Activated T-helper 1 cell treated with anti-CD3 and anti-CD28 coated beads, Interleukin-12 subunit alpha, Interleukin-12 subunit beta, Interleukin-2, Interleukin-4 antibody, amounts not matched to agents 30 ng/mL and 10 ng/mL and 1 ng/mL, durations not matched to agents 14 hours and 24 hours and 36 hours (primary cell): ENCODE measurements at places on chromosomes 5 and 9. TPM values are rescaled to one million over a fixed set of nuclear protein-coding genes. Genes with fewer than 3 reads are reported as not detected.

PCDHB6 gene
- not detected in 2 replicates for total RNA-seq

TTLL11 gene
- total RNA-seq, result 3.0 and 4.5 TPM in 2 replicates

RFX3 gene
- total RNA-seq, result 11.2 and 11.3 TPM in 2 replicates

DNA sequence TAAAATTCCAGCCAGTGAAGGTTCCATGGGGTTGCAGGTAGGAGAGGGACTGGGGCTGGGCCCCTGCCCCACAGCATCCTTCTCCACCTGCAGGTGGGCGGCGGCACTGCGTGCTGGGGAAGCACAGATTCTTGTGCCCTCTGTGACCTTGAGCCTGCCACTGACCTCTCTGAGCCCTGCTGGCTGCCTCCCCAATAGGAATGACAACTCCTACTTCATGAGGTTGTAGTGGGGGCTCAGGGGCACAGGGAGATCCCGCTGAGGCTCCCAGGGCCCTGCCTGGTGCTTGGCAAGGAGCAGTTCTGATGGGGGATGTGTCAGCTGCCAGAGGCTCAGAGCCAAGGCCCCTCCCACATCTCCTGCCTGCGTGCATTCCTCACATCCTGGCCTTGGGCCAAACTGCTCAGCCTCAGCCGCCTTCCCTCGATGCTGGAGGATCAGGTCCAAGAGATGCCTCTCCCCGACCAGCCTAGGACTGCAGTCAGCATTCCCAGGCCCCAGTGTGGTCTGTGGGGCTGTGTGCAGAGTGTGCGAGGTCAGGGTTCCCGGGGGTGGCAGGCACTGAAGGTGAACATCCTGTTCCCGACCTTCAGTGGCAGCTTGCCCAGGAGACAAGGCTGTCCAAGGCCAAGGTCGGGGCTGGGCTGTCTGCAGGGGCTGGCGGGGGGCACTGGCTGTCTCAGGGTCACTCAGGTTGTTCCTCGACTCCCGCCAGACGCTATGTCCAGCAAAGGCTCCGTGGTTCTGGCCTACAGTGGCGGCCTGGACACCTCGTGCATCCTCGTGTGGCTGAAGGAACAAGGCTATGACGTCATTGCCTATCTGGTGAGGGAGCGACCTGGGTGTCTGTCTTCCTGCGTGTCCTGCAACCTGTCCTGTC is 7.0 kb downstream of the ASS1 start:
- DNase-seq, result no peak
- no peak overlapping the region for H3K4me3 ChIP-seq
- H3K27me3 ChIP-seq, result peaks cover 3% of the 10 kb centered on the region

CNTNAP3 gene
- total RNA-seq, result not detected in 2 replicates

SLC23A1 gene
- 1.4 and 1.5 TPM in 2 replicates for total RNA-seq

DNA sequence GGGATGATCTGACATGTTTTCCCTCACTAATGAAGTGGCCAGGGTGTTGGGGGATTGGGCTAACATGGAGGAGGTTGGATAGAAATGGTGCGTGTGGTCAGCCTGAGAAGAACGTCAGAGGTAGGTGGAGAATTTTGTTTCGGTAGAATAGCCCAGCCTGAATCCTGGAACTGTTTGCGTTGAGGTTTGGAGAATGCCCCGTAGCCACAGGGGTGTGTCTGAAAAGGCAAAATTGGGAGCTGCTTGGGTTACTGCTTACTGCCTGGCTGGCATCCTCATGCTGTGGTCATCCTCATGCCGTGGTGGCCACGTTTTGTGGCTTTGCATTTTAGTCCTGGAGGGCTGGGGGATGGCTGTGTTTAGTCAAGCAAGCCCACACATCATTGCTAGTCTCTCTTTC is 236.9 kb downstream of the GOLPH3 start:
- DNase-seq, result no peak
- peaks cover 2% of the 10 kb centered on the region for H3K27me3 ChIP-seq
- H3K4me3 ChIP-seq, result no peak overlapping the region
- no peak overlapping the region for H3K27ac ChIP-seq
- H3K4me1 ChIP-seq, result no peaks in the 10 kb centered on the region
- no peaks in the 10 kb centered on the region for H3K36me3 ChIP-seq

UBE2D2 gene
- total RNA-seq, result 251 and 265 TPM in 2 replicates

GRCh38 chr5:90866915-90867731 is 308.5 kb downstream of the ADGRV1 start:
- no peak for DNase-seq
- peaks cover 2% of the 10 kb centered on the region for H3K27me3 ChIP-seq
- H3K4me1 ChIP-seq, result peaks cover 4% of the 10 kb centered on the region
- no peaks in the 10 kb centered on the region for H3K36me3 ChIP-seq

DNA sequence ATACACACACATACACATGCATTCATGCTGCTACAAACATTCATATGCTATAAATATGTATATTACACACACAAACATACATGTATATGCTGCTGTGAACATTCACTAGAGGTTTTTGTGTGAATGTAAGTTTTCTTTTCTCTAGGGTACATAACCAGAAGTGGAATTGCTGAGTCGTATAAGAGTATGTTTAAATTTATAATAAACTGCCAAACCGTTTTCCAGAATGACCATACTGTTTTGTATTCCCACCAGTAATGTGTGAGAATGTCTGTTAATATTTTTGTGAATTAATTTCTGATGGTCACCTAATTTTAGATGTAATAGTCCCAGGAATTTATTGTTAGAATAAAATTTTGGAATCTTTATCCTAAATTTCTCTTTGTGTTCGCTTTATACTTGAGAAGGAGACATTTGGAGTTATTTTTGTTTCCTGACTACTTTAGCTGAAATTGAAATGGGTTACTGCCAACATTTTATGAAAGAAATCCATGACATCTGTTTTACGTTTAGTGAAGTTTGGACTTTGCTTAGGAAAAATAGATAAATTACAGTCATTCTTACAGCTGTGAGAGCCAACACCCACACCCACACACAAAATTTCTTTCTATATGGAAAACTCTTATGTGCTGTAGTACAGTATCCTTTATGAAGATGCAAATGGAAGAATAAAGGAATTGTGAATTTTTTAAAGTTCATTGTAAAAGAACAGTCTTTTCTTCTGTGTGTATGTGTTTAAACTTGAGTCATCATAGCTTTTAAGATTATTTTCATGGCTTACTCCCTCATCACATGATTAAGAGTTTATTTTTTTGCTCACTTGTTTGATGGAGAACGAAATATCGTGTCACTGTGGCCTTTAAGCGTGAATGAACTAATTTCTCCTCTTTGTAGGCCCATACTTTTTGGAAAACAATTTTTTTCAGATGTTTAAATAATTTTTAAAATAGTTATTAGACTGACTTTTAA is 24.3 kb downstream of the CENPP start:
- peaks cover 41% of the 10 kb centered on the region for H3K36me3 ChIP-seq
- peaks cover 17% of the 10 kb centered on the region for H3K4me1 ChIP-seq
- H3K27me3 ChIP-seq, result no peaks in the 10 kb centered on the region
- DNase-seq, result no peak
- H3K27ac ChIP-seq, result no peak overlapping the region

GRCh38 chr9:100575765-100576386 is 2.0 kb upstream of the CAVIN4 start:
- no peaks in the 10 kb centered on the region for H3K4me1 ChIP-seq
- no peak for DNase-seq
- no peak overlapping the region for H3K27ac ChIP-seq

DNA sequence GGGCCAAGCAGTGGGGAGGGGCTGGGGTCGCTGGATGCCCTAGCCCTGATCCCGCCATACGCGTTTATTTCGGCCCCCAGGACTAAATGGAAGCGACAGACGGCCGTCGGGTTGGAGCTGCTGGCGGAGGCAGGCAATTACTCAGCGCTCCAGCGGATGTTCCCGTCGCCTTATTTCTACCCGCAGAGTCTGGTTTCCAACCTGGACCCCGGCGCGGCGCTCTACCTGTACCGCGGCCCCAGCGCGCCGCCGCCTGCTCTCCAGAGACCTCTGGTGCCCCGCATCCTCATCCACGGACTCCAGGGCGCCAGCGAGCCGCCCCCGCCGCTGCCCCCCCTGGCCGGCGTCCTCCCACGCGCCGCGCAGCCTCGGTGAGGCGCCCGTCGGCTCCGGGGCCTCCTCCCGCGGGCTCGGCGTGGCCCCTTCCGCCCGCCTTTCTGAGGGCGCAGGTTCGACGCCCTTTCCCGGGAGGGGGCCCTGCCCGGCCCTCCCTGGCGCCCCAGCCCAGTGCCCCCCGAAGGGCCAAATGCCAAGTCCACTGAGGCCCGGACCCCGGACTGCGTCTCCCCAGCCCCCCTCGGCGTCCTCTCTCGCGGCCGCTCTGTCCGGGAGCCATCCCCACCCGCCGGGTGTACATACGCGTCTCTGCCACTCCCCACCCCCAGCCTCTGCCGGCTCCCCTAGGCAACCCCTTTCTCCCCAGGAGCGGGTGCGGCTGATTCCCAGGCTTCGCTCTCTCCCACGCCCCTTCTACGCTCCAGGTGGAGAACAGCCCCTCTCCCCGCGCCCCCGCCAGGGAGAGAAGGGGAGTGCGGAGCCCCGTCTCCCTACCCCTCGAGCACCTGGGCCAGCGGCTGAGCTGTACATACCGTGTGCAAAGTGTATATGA is 7.0 kb downstream of the BARHL1 start:
- peaks cover 11% of the 10 kb centered on the region for H3K36me3 ChIP-seq
- H3K4me1 ChIP-seq, result peaks cover 8% of the 10 kb centered on the region
- peaks cover 60% of the 10 kb centered on the region for H3K27me3 ChIP-seq
- no peak overlapping the region for H3K4me3 ChIP-seq

C5 gene
- total RNA-seq, result 1.2 and 1.9 TPM in 2 replicates

DNA sequence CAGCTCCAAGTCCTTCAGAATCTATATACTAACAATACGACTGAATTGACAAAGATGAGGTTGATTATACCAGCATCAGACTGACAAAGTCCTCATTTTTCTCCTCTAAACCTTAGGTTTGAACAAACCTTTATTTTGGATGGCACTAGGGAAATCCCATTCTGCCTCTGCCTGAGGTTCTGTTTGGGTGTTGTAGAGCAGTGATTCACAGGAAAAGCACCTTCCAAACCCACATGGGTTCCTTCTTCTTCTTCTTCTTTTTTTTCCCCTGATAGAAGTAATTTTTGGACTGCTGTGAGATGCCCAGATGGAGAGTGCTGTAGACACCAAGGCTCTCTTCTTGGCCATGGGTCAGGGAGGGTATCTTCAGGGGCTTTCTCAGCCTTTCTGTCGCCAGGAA is 164.9 kb upstream of the PAPPA start:
- H3K27me3 ChIP-seq, result no peaks in the 10 kb centered on the region
- DNase-seq, result no peak
- no peak overlapping the region for H3K27ac ChIP-seq
- no peaks in the 10 kb centered on the region for H3K36me3 ChIP-seq
- H3K4me3 ChIP-seq, result no peak overlapping the region
- H3K4me1 ChIP-seq, result no peaks in the 10 kb centered on the region

DNA sequence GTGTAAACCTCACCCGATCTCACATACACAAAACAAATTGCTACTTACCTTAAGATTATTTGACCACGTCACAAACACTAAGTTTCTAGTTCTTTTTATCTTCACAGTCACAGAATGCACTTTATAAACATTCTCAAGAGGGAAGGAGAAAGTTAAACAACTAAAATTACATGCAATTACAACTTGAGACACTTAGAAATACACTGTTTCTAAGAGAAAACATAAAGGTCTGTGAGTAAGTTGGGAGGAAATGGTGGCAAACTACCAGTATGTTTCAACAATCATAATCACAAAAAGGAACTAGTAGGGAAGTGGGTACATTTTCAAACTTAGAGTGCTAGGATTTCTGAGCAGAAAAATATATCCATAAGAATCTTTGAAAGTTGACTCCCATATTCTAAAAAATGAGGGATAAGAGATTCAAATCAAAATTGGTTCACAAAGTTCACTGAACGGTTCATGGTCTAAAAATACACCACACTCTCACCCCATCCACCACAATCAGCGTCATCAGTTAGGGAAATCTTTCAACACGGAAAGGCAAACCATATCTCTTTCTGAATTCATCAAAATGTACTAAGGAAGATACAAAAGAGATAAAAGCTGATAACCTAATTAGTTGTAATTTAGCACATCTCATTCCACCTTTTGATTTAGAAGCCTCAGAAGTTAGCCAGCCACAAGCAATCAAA is 182.6 kb downstream of the BNC2 start:
- H3K27me3 ChIP-seq, result no peaks in the 10 kb centered on the region
- no peaks in the 10 kb centered on the region for H3K36me3 ChIP-seq
- no peak overlapping the region for H3K27ac ChIP-seq
- no peaks in the 10 kb centered on the region for H3K4me1 ChIP-seq
- no peak overlapping the region for H3K4me3 ChIP-seq

- DNase-seq, result no peak
- peaks cover 13% of the 10 kb centered on the region for H3K4me1 ChIP-seq
- H3K36me3 ChIP-seq, result peaks cover 31% of the 10 kb centered on the region
- H3K27me3 ChIP-seq, result no peaks in the 10 kb centered on the region
- no peak overlapping the region for H3K27ac ChIP-seq
- no peak overlapping the region for H3K4me3 ChIP-seq
Observed at GRCh38 chr5:177220576-177220975, 82.9 kb downstream of the RAB24 start.

GRCh38 chr5:126449751-126450271 is 26.6 kb downstream of the GRAMD2B start:
- peak overlapping the region; percentile 100 for H3K27ac ChIP-seq
- H3K4me3 ChIP-seq, result peak overlapping the region; percentile 85
- H3K4me1 ChIP-seq, result peaks cover 67% of the 10 kb centered on the region
- peaks cover 9% of the 10 kb centered on the region for H3K36me3 ChIP-seq
- H3K27me3 ChIP-seq, result no peaks in the 10 kb centered on the region

DEPDC1B gene
- 19.6 and 21.2 TPM in 2 replicates for total RNA-seq

NDUFS4 gene
- 45.8 and 50.4 TPM in 2 replicates for total RNA-seq

GRCh38 chr9:116450378-116451139 is 236.5 kb upstream of the TRIM32 start:
- no peak for DNase-seq
- H3K36me3 ChIP-seq, result no peaks in the 10 kb centered on the region
- H3K4me3 ChIP-seq, result no peak overlapping the region
- H3K27ac ChIP-seq, result no peak overlapping the region
- no peaks in the 10 kb centered on the region for H3K4me1 ChIP-seq
- H3K27me3 ChIP-seq, result no peaks in the 10 kb centered on the region

DNA sequence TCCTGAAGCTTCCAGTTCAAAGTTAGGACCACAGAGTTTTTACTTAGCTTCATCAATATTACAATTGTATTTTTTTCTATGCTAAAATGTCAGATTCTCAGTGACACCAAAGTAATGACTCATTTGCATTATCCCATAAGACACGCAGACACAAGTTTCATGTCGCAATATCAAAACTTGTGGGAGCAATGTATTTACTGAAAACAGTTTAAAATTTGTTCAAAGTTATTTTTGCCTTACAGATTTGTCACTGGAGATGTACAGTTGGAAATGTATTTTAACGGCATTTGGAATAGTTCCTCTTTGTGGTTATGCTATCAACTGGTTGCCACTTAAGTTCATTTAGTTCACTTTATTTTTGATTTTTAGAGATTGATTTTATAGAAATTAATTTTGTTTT is 36.2 kb upstream of the DAP start:
- H3K27ac ChIP-seq, result no peak overlapping the region
- H3K36me3 ChIP-seq, result no peaks in the 10 kb centered on the region
- H3K27me3 ChIP-seq, result peaks cover 14% of the 10 kb centered on the region
- no peaks in the 10 kb centered on the region for H3K4me1 ChIP-seq

AGXT2 gene
- total RNA-seq, result not detected in 2 replicates

DNA sequence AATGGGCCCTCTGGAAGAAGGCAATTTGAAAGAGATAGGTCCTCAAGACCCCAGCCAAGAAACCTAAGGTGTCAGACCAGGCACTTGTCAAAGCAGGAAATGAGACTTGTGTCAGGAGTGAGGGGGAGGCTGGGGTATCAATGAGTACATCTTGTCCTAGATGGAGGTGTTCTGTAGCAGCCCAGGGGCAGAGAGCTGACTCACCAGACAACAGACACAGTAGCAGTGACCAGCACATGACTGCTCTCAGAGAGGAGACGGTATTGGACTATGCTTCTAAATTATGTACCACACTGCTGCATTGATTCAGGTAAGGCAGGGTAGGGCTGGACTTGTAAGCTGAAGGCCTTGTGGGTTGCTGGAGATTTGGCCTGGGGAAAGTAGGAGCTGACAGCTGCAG is 551.2 kb upstream of the KLF4 start:
- H3K4me3 ChIP-seq, result no peak overlapping the region
- H3K27ac ChIP-seq, result no peak overlapping the region
- DNase-seq, result no peak
- H3K36me3 ChIP-seq, result no peaks in the 10 kb centered on the region
- no peaks in the 10 kb centered on the region for H3K4me1 ChIP-seq
